ENCODE measurements at places on chromosomes 1 and 21.

DNA sequence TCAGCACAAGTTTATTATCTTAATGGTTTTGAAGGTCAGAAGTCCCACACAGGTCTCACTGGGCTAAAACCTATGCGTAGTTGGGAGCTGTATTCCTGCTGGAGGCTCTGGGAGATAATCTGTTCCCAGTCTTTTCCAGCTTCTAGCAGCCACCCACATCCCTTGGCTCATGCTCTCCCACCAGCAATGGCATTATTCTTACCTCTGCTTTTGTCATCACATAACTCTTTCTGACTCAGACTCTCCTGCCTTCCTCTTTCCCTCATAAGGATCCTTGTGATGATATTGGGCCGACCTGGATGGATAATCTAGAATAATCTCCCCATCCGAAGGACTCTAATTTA, 122.2 kb upstream of the PRDX6 start:
- no peak for DNase-seq

GRCh38 chr1:224528900-224529299, 87.2 kb upstream of the CNIH3 start:
- DNase-seq: peak; percentile 53

DNA sequence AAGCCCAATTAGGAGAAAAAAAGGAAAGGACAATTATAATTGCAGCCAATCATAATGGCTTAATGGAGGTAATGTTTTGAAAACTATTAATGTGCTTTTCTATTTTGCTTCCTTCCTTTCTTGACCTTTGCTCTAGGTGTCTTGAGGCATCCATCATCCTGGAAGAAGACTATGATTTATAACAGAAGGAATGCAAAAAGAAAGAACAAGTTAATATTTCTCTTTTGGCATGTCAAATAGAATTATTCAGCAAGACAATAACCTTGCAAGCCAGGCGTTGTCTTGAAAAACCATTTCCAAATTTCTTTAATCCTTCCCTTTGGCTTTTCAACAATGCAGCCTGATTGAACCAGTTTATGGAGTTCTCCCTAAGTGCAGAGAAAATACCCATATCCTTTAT, 107.7 kb upstream of the USP24 start:
- DNase-seq: no peak

DNA sequence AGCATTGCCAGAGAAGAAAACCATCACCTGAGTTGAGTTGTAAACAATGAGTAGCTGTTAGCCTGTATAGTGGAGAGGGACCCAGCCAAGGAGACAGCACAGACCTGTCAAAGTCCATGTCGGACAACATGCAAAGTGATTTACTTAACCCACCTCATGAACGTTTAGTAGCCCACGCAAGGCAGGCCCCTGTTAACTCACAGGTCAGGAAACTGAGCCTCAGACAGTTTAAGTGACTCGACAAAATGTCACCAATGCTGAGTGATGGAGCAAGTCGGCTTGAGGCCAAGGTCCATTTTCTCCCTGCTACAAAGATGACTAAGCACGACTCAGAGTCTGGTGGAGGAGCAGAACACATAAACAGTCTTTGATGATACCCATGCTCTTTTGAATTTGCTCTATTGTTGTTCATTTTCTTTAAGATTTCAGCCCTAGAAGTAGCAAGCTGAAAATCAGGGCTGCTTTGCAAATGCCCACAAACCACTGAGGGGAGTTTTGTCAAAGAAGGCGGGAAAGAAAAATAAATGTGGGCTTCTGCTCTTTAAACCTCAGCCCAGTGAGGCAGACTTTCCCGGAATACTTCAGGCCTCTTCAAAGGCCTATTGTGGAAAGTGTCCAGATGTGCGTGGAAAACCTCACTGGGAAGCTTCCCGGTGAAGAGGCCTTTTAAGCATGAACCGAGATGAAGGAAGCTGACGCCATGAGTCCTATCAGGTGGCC, 83.8 kb upstream of the HOOK1 start:
- peak; percentile 49 for DNase-seq

- no peak for DNase-seq
Measured at GRCh38 chr21:38661889-38662568, 143.7 kb upstream of the ETS2 start.

- no peak for DNase-seq
Measured at GRCh38 chr1:206049293-206049692, 3.7 kb upstream of the RHEX start.

- DNase-seq: no peak
Measured at GRCh38 chr1:109926662-109927300, 16.1 kb downstream of the CSF1 start.

DNA sequence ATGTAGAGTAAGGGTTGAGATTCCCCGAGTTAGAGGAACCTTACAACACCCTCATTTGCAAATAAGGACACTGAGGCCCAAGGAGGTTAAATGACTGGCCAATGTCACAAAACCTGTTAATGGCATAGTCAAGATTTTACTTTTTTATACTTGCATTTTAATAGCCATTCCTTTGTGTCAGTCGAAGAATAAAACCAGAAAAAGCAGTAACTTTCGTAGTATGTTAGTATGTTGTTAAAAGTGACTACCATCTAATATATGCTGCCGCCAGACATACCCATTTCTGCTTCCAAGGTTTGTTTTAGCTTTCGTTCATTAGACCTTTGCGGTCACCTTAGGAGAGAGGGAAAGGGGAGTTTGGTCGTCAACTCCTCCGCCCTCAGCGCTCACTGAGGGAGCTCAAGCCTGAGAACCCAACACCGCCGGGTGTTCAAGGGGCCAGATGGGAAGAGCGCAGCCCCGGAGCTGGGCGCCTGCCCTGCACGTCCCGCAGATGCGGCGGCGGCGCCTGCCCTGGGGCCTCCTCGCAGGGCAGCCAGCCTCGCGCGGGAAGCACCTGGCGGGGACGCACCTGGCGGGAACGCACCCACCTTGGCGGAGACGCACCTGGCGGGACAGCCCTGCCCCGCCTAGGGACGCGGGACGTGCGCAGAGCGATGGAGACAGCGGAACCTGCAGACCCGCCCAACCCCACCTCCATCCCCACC, 466 bp downstream of the VPS26C start:
- no peak for DNase-seq

- no peak for DNase-seq
Measured at GRCh38 chr1:25756215-25756614, 43.8 kb upstream of the SELENON start.

- no peak for DNase-seq
Measured at GRCh38 chr1:243844186-243844585, 5.9 kb downstream of the AKT3 start.

Data from brain pericyte (primary cell).